ENCODE measurements at places on chromosomes 7 and 10. TPM values are rescaled to one million over a fixed set of nuclear protein-coding genes. Genes with fewer than 3 reads are reported as not detected.

Gene CFAP58
- total RNA-seq = 0.34 TPM

Gene HMX3
- total RNA-seq = not detected

Gene TAS2R39
- total RNA-seq = not detected

Gene DDC
- 29.9 TPM for total RNA-seq

Gene GFRA1
- 45.6 TPM for total RNA-seq

Gene INA
- 9.4 TPM for total RNA-seq

DNA sequence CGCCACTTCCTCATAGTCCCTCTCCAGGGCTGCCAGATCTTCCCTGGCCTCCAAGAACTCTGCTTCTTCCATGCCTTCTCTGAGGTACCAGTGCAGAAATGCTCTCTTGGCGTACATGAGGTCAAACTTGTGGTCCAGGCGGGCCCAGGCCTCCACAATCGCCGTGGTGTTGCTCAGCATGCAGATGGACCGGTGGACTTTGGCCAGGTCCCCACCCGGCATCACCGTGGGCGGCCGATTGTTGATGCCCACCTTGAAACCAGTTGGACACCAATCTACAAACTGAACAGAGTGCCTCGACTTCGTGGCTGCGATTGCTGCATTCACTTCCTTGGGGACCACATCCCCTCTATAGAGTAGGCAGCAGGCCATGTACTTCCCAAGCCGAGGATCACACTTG, 11.1 kb downstream of the TUBAL3 start:
- DNase-seq = no peak

- no peak for DNase-seq
These were observed 182.7 kb downstream of the CCSER2 start for GRCh38 chr10:84511106-84511505.

DNA sequence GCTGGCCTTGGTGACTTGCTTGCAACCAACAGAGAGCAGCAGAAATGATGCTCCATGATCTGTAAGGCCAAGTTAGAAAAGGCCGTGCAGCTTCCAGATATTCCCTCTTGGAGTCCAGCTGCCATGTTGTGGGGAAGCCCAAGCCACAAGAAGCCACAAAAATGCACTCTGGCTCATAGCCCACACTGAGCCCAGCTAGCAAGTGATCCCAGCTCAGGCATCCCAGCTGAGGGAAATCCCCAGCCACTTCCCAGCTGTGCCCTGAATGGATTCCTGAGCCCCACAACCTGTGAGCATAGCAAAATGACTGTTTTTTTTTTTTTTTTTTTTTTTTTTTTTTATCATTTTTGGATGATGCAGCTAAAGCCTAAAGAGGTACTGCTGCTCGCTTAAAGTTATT, 11.1 kb upstream of the SDK1 start:
- DNase-seq = no peak

DNA sequence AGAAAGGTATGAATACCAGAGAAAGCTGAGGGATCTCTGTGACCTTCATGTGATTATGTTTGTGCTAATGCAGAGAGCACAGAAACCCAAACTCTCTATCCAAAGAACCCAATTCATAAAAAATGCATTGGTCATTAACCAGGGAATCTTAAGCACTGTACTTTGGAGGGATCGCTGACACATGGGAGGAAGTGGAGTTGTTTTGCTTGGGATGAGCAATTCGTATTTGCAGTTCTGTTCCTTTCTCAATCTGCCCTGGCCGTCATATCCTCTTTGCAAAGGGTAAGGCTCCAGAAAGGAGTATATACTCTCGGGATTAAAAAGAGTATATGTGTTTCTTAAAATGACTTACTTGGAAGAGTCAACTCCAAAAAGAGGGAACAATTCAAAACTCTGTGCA, 221.3 kb downstream of the POU6F2 start:
- DNase-seq = no peak

DNA sequence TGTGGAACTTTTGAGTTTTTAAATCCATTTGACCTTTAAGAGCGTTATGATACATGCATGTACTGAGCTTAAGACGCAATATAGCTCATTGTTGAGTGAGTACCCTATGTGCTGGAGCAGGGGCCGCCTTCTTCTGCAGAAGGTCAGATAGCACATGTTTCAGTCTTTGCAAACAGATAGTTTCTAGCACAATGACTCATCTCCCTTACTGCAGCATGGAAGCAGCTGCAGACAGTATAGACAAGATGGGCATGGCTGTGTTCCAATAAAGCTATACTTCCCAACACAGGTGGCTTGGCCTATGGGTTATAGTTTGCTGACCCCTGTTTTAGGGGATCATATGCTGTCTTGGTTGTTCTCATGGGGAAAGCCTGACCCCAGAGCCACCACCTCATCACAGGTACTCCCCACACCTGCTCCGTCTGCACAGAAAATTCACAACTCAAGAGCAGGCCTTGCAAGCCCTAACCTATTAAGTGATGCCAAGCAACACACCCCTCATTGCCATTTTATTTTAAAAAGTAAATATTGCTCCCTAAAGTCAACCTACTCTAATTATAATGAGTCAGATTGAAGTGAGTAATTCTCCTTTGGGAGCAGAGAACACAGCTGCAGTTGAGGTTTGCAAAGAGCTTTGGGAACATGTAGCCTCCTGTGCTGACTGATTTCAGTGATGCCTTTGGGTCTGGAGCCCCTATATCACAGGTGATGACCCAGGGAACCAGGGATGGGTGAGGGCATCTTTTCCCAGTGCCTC, 330.1 kb downstream of the PAXIP1 start:
- no peak for DNase-seq

DNA sequence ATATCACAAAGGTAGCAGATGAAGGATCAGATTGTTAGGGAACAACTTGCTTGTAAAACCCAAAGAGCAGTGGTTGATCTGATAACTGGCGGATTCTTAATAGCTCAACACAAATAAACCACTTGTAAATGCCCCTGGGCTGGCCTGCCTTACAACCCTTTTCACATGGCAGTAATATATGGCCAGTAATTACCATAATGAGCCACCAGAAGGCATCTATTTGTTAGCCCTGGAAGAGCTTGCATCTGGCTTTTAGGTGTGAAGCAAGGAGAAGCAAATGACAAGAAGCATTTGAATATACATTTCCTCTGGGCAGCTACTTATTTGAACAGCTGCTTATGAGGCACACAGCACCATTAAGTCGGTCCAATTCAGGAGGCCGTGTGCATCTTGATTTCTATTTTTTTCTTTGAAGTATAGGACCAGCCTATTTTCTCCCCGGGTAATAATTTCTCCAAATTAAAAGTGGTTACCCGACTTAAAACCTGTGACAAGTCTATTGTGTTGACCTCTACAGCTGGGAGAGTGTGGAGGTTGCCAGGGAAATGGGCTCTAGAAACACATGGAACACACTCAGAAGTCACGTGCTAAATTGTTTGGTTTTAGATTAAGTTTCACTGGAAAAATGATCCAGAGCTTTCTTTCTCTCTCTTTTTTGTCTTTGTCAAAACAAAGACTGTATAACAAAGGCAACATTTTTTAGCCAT, 113.4 kb downstream of the SEM1 start:
- DNase-seq = no peak

GRCh38 chr10:30027057-30028005, 32.1 kb downstream of the JCAD start:
- DNase-seq = no peak

DNA sequence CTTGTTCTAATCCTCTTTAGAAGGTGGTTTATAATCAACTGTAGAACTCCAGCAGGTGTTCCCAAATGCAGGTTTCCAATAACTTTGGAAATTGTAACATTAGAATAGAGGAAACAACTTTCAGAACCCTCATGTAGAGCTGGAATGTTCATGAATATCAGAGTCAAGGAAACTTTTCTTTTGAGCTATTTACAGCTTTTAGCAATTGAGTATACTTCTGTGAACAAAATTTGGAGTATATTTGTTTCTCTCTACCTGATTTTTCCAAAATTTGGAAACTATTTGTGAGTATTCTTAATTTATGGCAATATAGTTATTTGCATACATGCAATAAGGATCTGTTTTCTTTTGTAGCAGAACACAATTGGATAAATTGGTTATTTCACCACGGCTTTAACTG, 2.8 kb upstream of the CFAP43 start:
- no peak for DNase-seq

DNA sequence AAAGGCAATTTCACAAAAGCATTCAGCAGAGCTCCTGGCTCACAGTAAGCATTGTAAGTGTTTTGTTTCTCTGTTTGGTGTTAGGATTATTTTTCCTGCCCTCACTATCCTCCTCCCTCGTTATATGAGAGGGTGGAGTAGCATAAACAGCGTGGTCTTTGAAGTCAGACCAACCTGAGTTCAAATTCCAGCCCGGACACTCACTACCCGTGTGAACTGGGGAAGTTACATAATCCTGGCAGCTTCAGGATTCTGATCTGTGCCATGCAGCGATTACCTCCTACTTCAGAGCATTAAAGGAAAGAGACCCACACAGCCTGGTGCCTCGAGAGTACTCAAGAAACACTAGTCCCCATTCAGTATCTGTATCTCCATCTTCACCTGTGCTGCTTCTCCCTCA, 386.5 kb downstream of the INHBA start:
- no peak for DNase-seq

DNA sequence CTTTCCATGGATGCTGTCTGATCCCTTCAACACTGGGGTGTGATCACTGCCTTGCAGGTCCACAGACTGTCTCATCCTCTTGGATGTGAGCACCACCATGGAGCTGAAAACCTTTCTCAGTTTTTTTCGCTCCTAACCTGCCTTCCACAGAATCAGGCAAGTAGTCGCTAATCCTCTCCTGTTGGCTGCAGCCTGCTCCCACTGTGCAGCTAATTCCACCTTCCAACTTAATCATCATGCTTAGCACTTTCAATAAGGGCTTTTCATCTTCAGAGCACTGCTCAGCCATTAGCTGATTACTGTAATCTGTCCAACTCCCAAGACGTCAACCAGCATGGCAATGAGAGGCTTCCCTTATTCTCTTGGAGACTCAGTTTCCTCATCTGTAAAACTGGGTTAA, 15.1 kb upstream of the CDH23 start:
- no peak for DNase-seq

DNA sequence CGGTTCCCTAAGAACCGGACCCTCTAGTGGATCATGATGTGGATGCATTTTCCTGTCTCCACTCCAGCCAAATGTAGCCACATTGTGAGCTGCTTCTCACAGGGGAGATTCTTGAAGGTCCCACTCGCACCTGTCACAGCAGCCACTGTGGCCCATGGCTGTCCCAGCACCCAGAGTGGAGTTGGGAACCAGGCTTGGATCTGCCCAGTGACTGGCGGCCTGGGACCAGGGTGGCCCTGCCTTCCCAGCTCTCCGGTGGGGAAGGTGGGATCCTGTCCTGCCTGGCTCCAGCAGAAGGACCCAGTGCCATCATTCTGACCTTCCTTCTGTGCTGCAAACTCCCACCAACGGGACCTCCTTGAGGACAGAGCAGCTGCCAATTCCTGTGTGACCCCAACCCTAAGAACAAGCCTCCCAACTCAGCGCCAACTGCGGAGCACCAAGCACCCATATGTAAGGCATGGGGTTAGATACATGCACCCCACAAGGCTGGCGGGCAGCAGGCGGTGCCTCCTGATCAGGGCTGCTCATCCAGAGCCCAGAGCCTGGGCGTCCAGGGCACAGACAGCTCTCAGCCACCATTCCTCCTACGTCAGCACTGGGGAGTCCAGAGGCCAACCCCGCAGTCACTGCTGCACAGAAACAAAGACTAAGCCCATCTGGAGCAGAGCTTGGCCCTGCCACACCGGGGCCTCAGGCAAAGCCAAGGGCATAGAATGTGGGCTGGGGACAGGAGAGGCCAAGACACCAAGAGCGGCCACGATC, 28.8 kb downstream of the EBF3 start:
- DNase-seq = no peak

DNA sequence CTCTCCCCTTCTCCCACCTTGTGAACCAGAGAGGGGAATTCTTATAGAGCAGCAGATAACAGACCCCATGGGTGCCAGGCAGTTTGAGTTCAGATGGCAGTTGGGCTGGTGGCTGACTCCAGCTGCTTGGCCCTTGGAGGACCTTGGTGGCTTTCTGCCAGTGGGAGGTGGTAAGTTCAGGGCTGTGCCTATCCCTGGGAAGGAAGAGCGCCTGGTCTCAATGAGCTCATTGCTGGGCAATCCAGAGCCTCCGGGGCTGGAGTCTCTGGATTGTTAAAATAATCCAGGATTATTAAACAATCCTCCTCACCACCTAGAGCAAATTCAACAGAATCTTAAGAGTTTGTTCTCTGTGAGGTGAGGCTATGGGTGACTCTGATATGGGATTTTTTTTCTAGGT, 105.2 kb downstream of the FANK1 start:
- DNase-seq = no peak

DNA sequence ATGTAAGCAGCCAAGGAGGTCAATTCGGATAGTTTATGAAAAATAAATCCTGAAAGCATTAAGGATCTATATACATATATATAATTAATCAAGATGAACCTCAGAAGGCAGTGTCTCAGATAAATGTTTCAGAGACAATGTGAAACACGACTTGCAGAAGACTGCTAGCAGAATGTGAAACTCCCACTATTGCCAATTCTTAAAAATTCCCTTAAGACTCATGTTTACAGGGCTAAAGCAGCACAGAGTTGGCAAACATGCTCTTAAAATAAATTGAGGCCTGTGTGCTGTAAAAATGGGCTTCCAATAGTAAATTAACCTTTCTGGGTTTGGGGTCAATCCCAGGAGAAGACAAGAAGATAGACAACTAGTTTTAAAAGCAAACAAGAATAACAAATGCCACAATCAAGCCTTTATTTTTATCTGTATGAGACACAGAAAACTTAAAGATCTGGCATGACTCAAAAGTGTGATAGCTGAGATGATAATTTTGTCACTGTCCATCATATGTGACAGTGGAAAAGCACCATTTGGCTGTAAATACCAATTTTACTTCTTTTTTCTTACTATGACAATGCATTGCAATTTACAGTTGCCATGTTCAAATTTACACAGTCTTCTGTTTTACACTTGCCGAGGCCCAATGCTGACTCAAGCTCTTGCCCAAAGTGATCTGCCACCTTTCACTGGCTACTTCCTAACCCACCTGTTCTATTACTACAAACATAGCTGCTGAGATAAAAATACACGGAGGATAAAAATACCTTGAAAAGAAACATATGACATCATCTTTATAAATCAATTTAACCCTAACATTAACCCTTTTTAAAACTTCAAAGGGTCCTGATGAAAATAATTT, 78.6 kb downstream of the CHCHD3 start:
- no peak for DNase-seq

GRCh38 chr10:67812007-67812406, 26.0 kb downstream of the DNAJC12 start:
- DNase-seq = no peak

GRCh38 chr7:7803715-7804178, 85.3 kb upstream of the RPA3 start:
- DNase-seq = no peak
